ENCODE measurements at places on chromosomes 1 and 21.

- no peak for DNase-seq
Measured at GRCh38 chr1:49104575-49104974, 327.9 kb upstream of the BEND5 start.

- DNase-seq: no peak
Measured at GRCh38 chr1:91872559-91873081, 13.3 kb downstream of the TGFBR3 start.

DNA sequence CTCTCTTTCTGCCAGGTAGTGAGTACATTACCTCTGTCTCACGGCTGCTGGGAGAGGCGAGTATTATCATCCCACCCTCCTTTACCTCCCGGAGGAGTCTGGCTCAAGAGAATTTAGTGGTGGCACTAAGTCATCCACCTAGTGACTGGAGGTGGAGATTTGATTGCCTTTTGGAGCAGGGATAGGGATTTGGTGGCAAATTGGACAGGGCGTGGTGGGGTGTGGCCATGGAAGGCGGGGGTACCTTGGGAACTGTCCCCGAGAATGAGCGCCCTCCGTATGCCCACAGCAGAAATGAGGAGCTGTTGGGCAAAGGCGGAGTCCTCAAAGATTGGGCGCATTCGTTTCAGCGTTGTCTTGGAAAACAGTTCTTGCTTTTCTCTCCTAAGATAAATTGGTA is 32.1 kb upstream of the HMGN1 start:
- DNase-seq: no peak

DNA sequence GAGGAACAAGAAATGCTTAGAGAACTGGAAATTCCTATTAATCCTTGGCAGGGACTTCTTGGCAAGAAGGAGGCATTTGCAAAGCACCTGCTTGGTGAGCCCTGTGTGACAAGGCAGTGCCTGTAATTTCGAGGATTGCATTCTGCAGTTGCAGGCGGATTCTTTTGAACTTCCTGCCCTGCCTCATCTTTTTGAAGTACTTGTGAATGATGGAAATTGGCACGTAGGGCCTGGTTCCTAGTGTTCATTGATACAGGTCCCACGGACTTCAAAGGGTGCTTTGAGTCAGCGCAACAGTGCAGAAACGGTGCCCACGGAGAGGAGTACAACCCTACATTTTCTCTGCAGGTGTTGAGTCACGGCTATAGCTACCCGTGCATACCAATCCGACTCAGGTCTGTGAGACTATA is 6.4 kb downstream of the HUNK start:
- no peak for DNase-seq

DNA sequence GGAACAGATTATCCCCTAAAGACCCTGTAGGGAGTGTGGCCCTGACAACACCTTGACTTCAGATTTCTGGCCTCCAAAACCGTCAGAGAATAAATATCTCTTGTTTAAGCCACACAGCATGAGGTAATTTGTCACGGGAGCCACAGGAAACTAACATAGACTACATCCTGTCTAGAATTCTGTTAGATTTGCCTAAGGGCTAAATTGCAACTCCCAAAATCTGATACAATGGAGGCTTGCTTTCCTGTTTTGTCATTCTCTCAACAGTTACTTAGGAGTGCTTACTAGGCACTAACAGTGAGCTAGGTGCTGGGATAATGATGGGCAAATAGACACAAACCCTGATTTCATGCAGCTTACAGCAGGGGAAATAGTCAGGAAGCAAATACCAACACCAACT is 141.6 kb downstream of the MIS18A start:
- DNase-seq: no peak

DNA sequence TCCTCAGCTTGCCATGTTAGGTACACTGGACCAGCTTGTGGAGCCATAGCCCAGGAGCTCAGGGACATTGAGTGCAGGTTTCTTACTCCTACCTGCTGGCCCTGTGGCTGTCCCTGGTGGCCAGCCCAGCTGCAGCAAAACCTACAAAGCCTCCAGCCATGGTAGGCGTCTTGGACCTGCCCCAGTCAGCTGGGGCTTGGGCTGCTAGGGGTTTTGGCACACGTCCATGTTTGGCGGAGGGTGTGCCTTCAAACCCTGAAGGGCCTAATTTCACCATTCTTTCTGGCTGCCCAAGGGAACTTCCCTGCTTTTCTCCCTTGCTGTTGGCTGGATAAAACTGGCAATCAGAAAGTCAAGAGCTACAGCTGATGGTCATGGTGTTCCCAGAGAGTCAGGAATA is 25.4 kb downstream of the HMGCS2 start:
- no peak for DNase-seq

- peak; percentile 64 for DNase-seq
Measured at GRCh38 chr1:2230781-2231531, 2.8 kb downstream of the SKI start.

GRCh38 chr1:240134113-240134512 is 42.4 kb downstream of the FMN2 start:
- no peak for DNase-seq

DNA sequence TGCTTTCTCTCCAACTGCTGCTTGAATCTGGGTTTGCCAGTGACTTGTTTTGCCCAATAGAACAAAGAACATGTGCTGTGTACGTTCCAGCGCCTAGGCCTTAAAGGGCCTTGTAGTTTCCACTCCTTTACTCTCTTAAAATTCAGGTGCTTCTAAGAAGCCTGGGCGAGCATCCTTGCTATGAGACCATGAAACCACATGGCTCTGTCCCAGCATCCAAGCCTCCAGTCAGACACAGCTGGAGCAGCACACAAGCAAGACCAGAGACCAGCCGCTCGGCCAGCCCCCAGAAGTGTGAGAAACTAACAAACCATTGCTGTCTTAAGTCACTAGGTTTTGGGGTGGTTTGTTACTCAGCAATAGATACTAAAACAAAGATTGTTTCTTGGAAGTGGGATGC is 15.1 kb downstream of the PLEKHO1 start:
- no peak for DNase-seq

DNA sequence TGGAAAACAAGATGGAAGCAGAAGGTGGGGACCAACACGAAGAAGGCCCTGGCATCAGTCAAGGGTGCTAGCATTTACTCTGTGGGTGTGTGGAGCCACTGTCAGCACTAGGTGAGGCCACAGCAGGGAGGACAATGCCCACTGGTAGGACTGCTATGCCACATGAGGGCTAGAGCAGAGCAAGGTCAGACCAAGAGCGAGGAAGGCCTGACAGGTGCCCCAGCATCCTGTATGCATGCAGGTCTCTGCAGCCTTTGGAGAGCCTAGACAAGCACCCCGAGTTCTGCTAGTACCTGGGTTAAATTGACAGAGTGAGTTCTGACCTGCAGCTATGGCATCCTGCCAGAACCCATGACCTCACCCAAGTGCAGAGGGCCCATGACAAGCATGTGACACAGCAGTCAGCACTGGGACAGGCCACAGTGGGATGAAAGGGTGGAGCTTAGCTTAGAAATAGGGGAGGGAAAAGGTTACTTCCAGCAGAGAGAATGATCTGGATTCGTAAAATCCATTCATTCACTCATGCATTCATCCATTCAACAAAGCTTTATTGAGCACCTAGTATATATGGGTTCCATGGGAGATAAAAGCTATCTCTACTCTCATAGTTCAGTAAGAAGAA is 9.0 kb upstream of the CSF1 start:
- no peak for DNase-seq

DNA sequence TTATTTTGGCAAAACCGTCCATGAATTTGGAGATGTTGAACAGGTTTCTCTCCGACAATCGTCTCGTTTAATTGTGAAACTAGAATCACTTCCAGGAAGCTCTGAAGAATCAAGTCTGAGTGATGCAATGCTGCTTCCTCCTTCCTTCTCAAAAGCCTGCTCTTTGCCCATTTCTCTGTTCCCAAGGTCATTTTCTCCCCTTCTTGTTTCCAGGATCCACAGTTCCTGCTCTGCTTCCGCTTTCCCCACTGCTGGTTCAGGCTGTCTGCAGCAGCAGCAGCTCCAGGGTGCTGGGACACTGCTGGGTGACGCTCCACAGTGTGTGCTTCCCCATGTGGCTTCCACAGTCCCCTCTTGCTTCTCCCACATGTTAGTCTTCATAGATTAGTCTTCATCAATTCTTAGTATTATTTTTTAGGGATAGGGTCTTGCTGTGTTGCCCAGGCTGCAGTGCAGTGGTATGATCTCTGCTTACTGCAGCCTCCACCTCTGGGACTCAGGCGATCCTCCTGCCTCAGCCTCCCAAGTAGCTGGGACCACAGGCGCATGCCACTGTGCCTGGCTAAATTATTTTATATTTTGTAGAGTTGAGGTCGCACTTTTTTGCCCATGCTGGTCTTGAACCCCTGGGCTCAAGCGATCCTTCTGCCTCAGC is 156.2 kb downstream of the DYRK1A start:
- DNase-seq: no peak

GRCh38 chr1:119960501-119960900 is 64.2 kb upstream of the ADAM30 start:
- DNase-seq: no peak

DNA sequence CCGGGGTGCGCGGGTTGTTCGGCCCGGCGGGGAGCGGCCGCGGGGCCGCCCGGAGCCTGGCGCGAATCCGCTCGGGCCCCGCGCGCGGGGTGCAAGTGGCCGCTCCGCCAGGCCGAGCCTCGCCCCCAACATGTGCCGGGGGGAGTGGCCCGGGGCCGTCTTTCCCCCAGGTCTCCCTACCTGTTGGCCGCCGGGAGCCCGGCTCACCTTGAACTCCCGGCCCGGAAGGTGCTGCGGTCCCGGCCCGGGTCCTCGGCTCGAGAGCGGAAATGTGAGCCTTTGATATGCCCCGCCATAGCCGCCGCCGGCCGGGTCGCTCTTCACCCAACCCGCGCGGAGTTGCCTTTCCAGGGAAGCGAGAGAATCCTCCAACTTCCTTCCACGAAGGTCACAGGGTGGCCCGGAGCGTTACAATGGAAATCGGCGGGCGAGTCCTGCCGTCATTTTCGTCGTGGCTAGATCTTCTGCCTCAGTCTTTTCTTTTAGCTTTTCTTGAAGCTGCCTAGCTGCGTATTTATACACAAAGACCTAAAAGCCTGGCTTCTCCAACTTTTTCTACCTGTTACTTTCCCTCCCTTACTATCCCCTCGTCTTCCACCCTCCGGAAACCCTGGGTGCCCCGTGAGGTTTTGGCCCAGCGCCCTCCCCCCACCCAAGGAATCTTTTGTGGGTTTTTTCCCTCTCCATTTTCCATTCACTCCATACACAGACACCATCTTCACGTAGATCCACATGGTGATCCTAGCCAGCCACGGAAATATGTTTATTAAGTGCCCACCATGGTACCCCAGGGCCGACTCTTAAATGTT is 867 bp downstream of the PTGFRN start:
- peak; percentile 38 for DNase-seq

- DNase-seq: no peak
Measured at GRCh38 chr1:55037733-55038551, 1.4 kb upstream of the PCSK9 start.

GRCh38 chr1:181479137-181479745 is 4.1 kb upstream of the CACNA1E start:
- peak; percentile 11 for DNase-seq

DNA sequence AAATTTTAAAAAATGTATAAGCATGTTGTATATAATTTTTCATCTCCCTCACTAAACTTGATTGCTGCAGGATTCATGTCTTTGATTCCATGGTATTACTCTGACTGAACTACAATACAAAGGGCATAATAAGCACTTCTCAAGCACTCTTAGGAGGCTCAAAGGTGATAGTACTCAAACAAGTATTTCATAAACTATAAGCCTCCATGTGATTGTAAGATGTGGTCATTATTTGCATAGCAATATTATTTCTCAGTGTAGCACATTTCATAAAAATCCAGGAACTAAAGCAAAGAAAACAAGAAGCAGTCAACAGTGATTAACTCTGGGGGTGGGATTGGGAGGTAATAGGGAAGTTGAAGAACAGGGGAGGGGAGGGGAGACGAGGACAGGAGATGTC is 106.2 kb upstream of the DPT start:
- no peak for DNase-seq

DNA sequence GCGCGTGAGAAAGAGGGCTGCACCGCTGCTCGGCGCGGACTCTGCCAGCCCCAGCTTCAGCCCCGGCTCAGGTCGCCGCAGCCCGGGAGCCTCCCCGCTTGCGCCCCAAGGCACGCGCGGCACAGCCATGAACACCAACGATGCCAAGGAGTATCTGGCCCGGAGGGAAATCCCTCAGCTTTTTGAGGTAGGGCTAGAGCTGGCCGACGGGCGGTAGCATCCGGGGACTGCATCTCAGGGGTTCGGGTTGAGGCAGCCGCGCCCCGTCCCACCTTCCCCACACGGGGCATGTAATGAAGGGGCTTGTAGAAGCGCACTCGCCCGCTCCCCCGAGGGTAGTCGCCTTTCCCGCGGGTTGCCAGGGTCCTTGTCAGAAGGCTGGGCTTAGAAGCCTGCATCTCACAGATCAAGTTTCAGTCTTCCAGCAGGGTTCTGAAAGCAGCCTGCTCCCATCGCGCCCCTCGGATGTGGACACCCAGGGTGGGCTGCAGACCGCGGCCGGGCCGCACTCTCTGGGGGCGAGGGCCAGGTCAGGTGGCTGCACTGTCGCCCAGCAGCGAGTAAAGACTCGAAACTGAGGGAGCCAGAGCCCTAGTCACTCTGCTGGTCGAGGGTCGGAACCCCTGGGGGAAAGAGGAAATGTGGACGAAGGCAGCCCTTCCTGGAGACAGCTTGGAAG is 507 bp downstream of the AK5 start:
- DNase-seq: peak; percentile 25

GRCh38 chr1:218996362-218996761 is 177.3 kb upstream of the LYPLAL1 start:
- no peak for DNase-seq

DNA sequence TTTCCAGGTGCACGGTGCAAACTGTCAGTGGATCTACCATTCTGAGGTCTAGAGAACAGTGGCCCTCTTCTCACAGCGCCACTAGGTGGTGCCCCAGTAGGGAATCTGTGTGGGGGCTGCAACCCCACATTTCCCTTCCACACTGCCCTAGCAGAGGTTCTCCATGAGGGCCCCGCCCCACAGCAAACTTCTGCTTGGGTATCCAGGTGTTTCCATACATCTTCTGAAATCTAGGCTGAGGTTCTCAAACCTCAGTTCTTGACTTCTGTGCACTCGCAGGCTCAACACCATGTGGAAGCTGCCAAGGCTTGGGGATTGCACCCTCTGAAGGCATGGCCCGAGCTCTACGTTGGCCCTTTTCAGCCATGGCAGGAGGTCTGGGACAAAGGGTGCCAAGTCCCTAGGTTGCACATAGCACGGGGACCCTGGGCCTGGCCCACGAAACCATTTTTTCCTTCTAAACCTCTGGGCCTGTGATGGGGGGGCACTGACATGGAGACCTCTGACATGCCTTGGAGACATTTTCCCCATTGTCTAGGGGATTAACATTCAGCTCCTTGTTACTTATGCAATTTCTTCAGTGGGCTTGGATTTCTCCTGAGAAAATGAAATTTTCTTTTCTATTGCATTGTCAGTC is 10.0 kb downstream of the HS2ST1 start:
- no peak for DNase-seq

Measured in activated CD4-positive, alpha-beta T cell treated with anti-CD3 and anti-CD28 coated beads, Interleukin-2, amount 50 U/mL, for 1 hour (primary cell).